AG10803 (cell line): ENCODE measurements at places on chromosomes 13 and 19.
A peak's percentile ranks its signal among the peaks of the same experiment; 100 is the strongest.

DNA sequence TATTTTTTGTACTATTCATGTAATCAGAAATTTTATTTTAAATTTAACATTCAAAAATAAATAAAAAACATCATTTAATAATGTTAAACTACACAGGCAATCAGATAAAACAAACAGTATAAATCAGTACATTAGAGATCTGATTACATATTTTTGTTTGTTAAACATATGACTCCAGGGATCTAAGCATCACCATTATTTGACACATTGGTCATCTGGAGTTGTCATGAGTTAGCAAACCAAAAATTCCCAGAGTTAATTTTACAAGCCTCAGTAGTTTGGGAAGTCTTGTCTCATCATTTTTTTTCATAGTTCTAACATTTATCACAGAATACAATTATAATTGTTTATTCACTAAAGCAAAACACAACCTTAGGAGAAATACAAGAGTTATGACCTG, 770.8 kb upstream of the SLITRK6 start:
- no peak for DNase-seq

DNA sequence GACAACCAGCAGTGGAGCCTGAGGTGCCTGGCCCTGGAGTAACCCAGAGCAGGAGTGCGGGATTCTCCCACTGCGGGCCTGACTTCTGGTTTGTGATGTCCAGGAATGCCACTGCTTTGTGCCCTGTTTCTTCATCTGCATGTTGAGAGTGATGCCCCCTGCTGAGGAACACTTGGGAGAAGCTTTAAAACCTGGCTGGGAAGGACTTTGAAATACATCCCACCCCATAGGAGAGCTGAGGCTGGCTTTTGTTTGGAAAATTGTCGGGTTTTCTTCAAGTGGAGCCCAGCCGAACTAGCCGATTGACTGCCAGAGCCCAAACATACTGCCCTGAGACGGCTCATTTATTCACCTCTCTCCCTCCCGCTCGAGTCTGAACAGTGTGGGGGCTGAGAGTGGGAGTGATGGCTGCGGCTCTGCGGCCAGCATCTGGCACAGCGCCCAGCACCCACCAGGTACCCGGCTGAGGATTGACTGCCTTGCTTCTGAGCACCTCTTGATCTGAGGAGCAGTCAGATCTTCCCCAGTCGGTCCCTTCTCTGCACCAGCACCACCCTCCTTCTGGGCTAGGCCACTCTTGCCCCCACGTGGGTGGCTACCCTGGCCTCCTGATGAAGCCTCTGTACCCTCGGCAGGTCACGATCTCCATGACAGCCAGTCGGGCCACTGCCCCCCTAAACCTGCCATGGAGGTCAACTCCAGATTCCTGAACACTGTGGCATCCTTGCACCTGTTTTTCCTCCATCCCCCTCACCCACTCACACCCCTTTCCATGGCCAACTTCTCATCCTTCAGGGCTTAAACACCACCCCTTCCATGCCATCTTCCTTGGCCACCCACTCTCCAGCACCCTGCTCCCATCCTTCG, 148.9 kb downstream of the SIPA1L3 start:
- DNase-seq: no peak

DNA sequence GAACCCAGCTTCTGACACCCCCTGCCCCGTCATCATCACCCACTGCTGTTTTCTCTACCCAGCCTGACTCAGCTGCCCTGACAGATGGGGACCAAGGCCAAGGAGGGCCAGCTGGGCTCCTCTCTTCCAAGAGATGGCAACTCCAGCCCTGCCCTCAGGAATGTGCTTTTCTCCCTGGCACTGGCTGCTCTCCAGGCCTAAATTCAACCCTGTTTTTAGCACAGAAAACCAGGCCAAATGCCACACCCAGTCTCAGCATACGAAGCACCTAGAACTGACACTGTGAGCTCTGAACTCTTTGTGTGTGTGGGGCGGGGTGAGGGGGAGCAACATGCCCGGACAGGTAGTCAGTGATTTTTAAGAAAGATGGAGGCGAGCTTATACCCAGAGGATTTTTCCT, 23.4 kb upstream of the IGFL1 start:
- no peak for DNase-seq

DNA sequence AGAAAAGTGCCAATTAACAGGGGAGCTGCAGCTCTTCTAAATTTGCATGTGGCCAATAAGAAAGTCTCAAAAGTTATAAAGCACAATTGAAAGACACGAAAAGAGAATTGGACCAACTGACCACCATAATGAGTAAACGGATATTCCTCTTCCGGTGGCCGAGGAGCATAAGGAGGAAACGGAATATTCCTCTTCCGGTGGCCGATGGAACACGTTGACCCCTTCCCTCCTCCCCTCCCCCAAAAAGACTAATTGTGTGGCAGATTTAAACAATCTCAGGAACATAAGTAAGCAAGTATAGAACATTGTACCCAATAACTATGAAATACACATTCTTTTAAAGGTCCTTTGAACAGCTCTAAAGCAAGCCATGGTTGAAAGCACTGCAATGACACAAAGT, 41.2 kb upstream of the TUBGCP3 start:
- no peak for DNase-seq

GRCh38 chr19:47124937-47125668, 5.5 kb upstream of the SAE1 start:
- peak; percentile 76 for DNase-seq
